MCF 10A (cell line): ENCODE measurements at places on chromosomes 7 and 10. TPM values are rescaled to one million over a fixed set of nuclear protein-coding genes. Genes with fewer than 3 reads are reported as not detected.

Gene DKK1
- 31.8 and 37.4 TPM in 2 replicates for total RNA-seq

Gene CALD1
- 130 and 183 TPM in 2 replicates for total RNA-seq

Gene HERC4
- total RNA-seq, result 57.5 and 61.5 TPM in 2 replicates

Gene NPFFR1
- total RNA-seq, result not detected in 2 replicates

Gene FGFR2
- total RNA-seq, result 2.7 and 3.0 TPM in 2 replicates

Gene SPDYE11
- not detected in 2 replicates for total RNA-seq

Gene GIMAP7
- not detected in 2 replicates for total RNA-seq

Gene AKR1C4
- not detected in 2 replicates for total RNA-seq

Gene CTNNA3
- 0.02 TPM in 1 of 2 replicates, not detected in the other for total RNA-seq

Gene ABCC2
- total RNA-seq, result 6.3 and 7.4 TPM in 2 replicates

Gene SH2D4B
- total RNA-seq, result not detected in 2 replicates

Gene OSBPL3
- 33.8 and 35.7 TPM in 2 replicates for total RNA-seq

Gene EMX2
- total RNA-seq, result not detected in 2 replicates

Gene SDK1
- total RNA-seq, result 1.5 and 3.3 TPM in 2 replicates

Gene GRIFIN
- not detected in 2 replicates for total RNA-seq

Gene FRAT1
- 1.9 and 2.1 TPM in 2 replicates for total RNA-seq

Gene FANK1
- total RNA-seq, result 1.8 and 2.5 TPM in 2 replicates

Gene ZSCAN25
- total RNA-seq, result 17.6 and 20.9 TPM in 2 replicates

Gene CALY
- total RNA-seq, result not detected in 2 replicates

Gene UCN3
- total RNA-seq, result not detected in 2 replicates

Gene LRRC17
- total RNA-seq, result 0.21 and 0.83 TPM in 2 replicates

Gene IDE
- 54.6 and 66.4 TPM in 2 replicates for total RNA-seq

Gene CRHR2
- not detected in 2 replicates for total RNA-seq

Gene ANKRD61
- total RNA-seq, result 0.42 TPM in 1 of 2 replicates, not detected in the other

Gene ANKRD7
- not detected in 2 replicates for total RNA-seq
